Progenitor cell of endocrine pancreas (in vitro differentiated cells): ENCODE measurements at places on chromosomes 1 and 21. TPM values are rescaled to one million over a fixed set of nuclear protein-coding genes. Genes with fewer than 3 reads are reported as not detected.

DNA sequence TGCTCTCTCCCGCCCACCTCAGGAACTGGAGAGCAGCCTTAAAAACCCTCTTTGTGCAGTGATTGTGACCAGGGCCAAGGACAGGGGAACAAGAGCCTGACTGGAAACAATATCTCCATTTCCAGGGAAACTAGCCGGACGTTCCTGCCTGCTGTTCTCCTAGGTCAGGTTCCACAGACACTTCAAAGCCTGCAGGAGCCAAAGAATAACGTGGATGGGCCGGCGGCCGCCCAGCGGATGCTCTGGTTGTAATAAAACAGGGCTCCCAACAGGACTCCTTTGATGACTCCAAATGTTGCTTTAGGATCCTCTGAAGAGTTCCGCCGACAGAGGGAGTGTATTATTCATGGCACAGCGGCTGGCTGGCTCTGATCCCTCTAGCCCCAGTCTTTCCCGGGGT is 162.2 kb downstream of the PLXNA2 start:
- no peak for DNase-seq

- DNase-seq, result no peak
Measured at GRCh38 chr21:35375115-35375514, 326.0 kb upstream of the RUNX1 start.

DNA sequence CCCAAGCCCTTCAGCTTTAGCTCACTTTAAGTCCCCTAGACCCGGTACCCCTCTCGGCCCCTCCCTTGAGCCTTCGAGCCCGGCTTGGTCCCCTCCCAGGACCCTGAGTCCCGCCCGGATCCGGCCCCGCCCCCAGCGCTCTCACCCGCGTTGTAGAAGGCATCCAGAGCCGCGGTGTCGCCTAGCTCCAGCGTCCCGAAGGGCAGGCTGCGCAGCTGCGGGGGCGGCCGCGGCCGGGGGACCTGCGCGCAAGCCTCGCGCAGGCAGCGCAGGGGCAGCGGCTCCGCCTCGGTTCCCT is 699 bp downstream of the MAP3K6 start:
- DNase-seq, result peak; percentile 55

DNA sequence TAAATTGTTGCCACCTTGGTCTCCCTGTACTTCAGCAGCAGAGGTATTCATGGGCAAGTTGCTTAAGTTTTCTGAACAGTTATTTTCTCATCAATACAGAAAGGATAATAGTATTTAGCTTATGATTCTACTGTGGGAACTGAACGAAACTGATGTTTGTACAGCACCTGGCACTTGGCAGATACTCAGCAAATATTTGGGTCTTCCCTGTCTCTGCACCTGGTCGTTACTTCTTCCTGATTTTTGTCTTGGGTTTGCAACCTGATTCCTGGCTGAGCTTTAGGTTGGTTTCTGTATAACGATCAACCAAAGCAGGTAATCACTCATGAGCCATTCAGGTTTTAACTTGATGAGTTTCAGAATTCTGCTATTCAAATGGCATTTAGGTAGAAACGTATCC is 490.6 kb downstream of the KIF26B start:
- no peak for DNase-seq

GRCh38 chr1:64039390-64039926 is 164.0 kb upstream of the UBE2U start:
- DNase-seq, result no peak

DNA sequence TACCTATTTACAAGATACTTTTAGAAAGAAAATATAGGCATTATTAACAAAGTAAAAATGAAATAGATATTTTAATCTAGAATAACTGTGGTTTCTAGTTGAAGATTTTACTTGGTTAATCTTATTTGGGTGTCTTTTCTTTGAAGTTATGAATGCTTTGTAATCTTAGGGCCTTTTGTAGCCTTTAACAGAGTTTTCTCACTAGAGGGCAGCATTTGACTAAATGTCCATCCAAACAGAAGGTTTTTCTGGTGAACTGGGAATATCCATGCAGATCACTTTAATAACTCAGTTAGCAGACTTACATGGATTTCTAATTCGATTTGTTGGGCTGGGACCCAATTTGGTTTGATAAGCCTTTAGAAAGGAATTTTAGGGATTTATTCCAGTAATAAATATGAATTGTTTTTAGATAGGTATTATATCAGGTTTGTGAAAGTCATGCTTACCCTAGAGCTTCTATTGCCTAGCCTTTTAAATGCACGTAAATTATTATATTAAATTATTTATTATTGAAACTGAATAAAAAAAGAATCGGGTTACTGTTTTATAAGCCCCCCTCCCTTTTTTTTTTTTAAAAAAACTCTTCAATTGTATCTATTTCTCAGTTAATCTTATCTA is 119.7 kb downstream of the ZNF326 start:
- no peak for DNase-seq

DNA sequence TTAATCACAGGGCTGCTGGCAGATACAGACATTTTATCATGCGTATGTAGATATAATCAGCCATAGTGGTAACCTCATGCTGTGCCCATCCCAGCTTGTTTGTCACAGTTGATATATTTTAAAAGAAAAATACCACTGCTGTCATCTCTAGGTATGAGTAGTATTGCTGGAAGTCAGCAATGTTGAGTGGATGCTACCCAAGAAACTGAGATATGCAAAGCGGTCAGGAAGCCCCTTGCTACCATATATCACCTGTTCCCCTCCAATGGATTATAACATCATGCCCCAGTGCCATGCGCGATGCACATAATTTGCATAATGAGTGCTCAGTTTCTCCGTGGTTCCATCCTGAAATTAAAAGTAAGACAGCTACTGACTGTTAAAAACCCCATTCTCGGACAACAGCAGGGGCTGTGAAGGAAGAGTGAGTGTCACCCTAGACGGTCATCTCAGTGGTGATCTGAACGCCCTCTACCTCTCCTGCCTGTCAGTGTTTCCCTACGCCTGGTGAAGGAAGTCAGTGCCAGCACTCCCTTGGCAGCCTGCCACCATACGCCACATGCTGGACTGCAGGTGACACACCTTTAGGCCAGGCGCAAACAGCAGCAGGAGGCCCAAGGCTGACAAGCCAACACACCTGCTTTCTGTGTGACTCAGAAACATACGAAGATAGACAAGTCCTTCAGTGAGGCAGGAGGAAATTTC is 2.7 kb downstream of the IL10RB start:
- no peak for DNase-seq

Gene AMIGO1
- 7.0 and 7.2 TPM in 2 replicates for total RNA-seq

Gene PRAMEF9
- not detected in 2 replicates for total RNA-seq
